ENCODE measurements at places on chromosomes 1 and 21.

DNA sequence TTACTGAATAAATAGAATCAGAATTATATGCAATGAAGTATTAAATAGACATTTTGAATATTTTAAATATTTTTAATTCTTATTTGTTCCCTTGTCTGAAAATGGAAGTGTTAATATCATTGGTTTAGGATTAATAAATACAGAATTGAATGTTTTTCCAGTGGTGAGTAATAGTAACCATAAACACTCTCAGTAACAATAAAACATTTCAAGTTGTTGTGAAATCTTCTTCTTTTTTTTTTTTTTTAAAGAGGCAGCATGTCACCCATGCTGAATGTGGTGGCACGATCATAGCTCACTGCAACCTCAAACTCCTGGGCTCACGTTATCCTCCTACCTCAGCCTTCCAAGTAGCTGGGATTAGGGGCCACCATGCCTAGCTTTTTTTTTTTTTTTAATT lies 86.2 kb upstream of the ZBTB18 start:
- peak; percentile 28 for DNase-seq

GRCh38 chr1:56363007-56363770 lies 216.2 kb downstream of the PLPP3 start:
- no peak for DNase-seq

DNA sequence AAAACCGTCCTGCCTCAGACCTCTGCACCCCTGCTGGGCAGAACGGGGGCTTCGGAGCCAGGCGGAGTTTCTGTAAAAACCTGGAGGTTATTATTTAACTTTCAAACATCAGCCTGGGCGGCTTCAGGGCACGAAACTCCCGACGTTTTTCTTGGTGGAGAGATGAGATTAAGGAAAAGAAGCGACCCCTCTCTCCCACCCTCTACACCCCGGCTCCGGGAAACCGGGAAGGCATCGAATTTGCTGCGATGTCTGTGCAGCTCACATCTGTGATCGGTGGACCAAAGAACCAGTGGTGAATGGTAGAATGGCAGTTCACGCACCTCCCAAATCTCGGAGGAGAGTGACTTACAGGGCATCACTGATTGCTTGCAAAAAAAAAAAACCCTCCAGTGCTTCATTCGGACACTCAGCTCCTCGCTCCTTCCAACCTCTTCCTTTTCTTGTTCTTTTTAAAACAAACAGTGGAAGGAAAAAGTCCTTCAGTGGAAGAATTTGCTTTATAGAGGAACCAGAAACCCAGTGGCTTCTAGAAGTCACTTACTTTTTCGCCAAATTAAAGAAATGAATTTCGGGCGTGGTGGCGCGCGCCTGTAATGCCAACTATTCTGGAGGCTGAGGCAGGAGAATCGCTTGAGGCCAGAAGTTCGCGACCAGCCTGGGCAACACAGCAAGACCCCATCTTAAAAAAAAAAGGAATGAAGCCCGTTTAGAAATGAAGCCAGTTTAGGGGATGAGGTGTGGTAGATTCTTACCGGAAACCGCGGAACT lies 884 bp downstream of the PHACTR4 start:
- peak; percentile 24 for DNase-seq

DNA sequence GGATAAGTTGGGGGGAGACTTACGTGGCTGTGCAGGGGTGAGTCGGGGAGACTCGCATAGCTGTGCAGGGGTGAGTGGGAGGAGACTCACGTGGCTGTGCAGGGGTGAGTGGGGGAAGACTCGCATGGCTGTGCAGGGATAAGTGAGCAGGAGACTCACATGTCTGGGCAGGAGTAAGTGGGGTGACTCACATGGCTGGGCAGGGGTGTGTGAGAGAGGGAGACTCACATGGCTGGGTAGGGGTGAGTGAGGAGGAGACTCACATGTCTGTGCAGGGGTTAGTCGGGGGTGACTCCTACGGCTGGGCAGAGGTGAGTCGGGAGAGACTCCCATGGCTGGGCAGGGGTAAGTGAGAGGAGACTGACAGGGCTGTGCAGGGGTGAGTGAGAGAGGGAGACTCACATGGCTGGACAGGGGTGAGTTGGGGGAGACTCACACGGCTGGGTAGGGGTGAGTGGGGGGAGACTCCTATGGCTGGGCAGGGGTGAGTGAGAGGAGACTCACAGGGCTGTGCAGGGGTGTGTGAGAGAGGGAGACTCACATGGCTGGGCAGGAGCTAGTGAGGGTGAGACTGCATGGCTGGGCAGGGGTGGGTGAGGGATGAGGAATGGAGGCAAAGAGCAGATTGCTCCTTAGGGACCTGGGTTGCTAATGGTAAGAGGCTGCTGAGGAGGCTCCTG lies 56.0 kb upstream of the ABCG1 start:
- DNase-seq: no peak

GRCh38 chr1:21885236-21886037 lies 51.7 kb downstream of the HSPG2 start:
- no peak for DNase-seq

Measured in SJSA1 (cell line).